ENCODE measurements at places on chromosomes 3 and 15. TPM values are rescaled to one million over a fixed set of nuclear protein-coding genes. Genes with fewer than 3 reads are reported as not detected.

The MCF2L2 gene
- 0.17 TPM for total RNA-seq

The VEPH1 gene
- 0.65 TPM for total RNA-seq

The CD80 gene
- 1.0 TPM for total RNA-seq

The TMEM212 gene
- not detected for total RNA-seq

- H3K27me3 ChIP-seq, result no peaks in the 10 kb centered on the region
- H3K27ac ChIP-seq, result no peak overlapping the region
- H3K4me1 ChIP-seq, result no peaks in the 10 kb centered on the region
- H3K36me3 ChIP-seq, result peaks cover 5% of the 10 kb centered on the region
- H3K4me3 ChIP-seq, result no peak overlapping the region
Observed at GRCh38 chr15:40787344-40787841, 17.6 kb downstream of the C15orf62 start.

- no peaks in the 10 kb centered on the region for H3K36me3 ChIP-seq
- peaks cover 14% of the 10 kb centered on the region for H3K27me3 ChIP-seq
- no peak for DNase-seq
- no peak overlapping the region for H3K4me3 ChIP-seq
- no peaks in the 10 kb centered on the region for H3K4me1 ChIP-seq
Observed at GRCh38 chr15:78616506-78616905, 4.3 kb downstream of the CHRNA3 start.

DNA sequence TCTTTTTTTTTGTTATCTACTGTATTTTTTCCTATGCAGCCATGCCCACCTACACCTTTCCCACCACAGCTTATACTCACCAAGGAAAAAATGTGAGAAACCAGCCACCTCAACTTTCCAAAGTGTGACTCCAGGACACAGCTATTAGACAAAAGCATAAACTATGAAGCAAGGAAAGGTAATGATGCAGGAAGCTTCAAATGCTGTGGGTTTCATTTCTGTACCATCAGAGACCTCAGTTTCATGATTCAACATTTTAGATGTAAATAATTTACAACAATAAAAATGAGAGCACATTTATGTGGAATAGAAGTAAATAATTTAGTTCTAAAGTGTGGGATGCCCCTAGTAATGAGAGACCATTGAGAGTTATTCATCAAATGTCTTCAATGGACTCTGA, 115.1 kb downstream of the CDIN1 start:
- no peak overlapping the region for H3K27ac ChIP-seq
- H3K36me3 ChIP-seq, result no peaks in the 10 kb centered on the region
- no peak overlapping the region for H3K4me3 ChIP-seq
- no peaks in the 10 kb centered on the region for H3K4me1 ChIP-seq
- H3K27me3 ChIP-seq, result no peaks in the 10 kb centered on the region

- H3K4me3 ChIP-seq, result no peak overlapping the region
- H3K27me3 ChIP-seq, result no peaks in the 10 kb centered on the region
- H3K27ac ChIP-seq, result no peak overlapping the region
- no peaks in the 10 kb centered on the region for H3K36me3 ChIP-seq
Observed at GRCh38 chr15:59918994-59919951, 84.8 kb upstream of the FOXB1 start.

- peak overlapping the region; percentile 92 for H3K4me3 ChIP-seq
- H3K27me3 ChIP-seq, result no peaks in the 10 kb centered on the region
- H3K27ac ChIP-seq, result peak overlapping the region; percentile 94
- H3K36me3 ChIP-seq, result no peaks in the 10 kb centered on the region
- H3K4me1 ChIP-seq, result peaks cover 28% of the 10 kb centered on the region
Observed at GRCh38 chr15:96331144-96331944, 844 bp downstream of the NR2F2 start.

- H3K4me1 ChIP-seq, result no peaks in the 10 kb centered on the region
- no peaks in the 10 kb centered on the region for H3K27me3 ChIP-seq
- no peak overlapping the region for H3K4me3 ChIP-seq
Observed at GRCh38 chr15:70222606-70223005, 124.9 kb upstream of the TLE3 start.

- no peaks in the 10 kb centered on the region for H3K27me3 ChIP-seq
- H3K4me1 ChIP-seq, result peaks cover 2% of the 10 kb centered on the region
- H3K36me3 ChIP-seq, result peaks cover 32% of the 10 kb centered on the region
- H3K27ac ChIP-seq, result no peak overlapping the region
- DNase-seq, result no peak
Observed at GRCh38 chr3:142315083-142315482, 89.7 kb upstream of the GK5 start.

DNA sequence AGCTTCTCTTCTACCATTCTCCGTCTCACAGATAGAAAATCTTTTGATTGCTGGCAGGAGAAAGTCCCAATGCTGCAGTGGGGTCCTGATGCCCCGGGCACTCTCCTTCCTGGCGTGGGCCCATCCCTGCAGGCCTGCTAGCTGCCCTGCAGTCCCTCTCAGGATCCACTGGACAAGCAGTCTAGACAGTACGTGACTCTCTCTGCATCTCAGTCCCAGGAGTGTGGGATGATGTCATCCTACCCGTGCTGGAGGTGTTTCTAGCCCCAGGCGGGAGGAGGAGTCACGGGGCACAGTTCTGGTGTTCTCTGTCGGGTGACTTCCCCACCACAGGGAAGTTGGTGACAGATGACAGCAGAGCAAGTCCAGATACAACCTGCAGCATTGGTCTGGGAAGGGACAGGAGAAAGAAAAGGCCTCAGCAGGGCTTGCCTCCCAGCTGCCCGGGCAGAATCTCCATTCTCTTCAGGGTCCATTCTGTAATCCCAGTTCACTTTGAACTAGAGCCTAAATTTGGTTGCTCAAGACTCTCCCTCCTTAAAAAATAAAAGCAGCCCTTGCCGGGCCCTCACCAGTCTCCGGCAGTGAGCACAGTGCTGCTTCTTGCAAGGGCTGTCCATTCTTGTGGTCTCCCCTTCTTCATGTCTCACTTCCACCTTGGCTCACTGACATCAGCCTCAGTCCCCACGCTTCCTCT, 30.6 kb downstream of the SLC28A1 start:
- H3K27ac ChIP-seq, result peak overlapping the region; percentile 22
- H3K4me1 ChIP-seq, result peaks cover 17% of the 10 kb centered on the region
- H3K27me3 ChIP-seq, result no peaks in the 10 kb centered on the region
- peaks cover 2% of the 10 kb centered on the region for H3K36me3 ChIP-seq
- no peak overlapping the region for H3K4me3 ChIP-seq

- H3K27ac ChIP-seq, result no peak overlapping the region
- H3K27me3 ChIP-seq, result no peaks in the 10 kb centered on the region
- H3K4me1 ChIP-seq, result peaks cover 4% of the 10 kb centered on the region
- peak overlapping the region; percentile 74 for H3K4me3 ChIP-seq
- DNase-seq, result no peak
Observed at GRCh38 chr3:48186631-48187300, 1.5 kb downstream of the CDC25A start.

GRCh38 chr3:138941259-138941885, 5.6 kb downstream of the FOXL2 start:
- peaks cover 30% of the 10 kb centered on the region for H3K4me1 ChIP-seq
- peak; percentile 62 for DNase-seq
- H3K27me3 ChIP-seq, result peaks cover 18% of the 10 kb centered on the region

DNA sequence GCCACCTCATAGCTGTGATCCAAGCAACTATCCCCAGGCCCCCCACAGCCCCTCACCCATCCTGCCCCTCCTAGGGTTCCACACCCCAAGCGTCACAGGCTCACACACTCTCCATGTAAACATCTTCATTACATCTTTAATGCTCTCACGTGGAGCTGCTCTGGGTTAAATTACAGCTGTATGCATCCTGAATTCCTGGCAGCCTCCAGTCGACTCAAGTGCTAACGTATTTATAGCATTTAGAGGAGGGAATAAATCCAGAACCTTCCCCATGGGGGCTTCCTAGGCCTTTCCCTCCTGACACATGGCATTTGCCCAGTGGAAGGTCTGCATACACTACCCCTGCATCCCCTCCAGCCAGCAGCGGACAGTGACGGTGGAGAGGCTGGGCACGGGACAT, 9.6 kb downstream of the C3orf18 start:
- no peaks in the 10 kb centered on the region for H3K27me3 ChIP-seq
- no peak for DNase-seq
- no peak overlapping the region for H3K4me3 ChIP-seq
- H3K4me1 ChIP-seq, result peaks cover 2% of the 10 kb centered on the region
- no peaks in the 10 kb centered on the region for H3K36me3 ChIP-seq

- DNase-seq, result no peak
- no peaks in the 10 kb centered on the region for H3K36me3 ChIP-seq
- H3K4me3 ChIP-seq, result no peak overlapping the region
- H3K27ac ChIP-seq, result no peak overlapping the region
- no peaks in the 10 kb centered on the region for H3K27me3 ChIP-seq
- H3K4me1 ChIP-seq, result no peaks in the 10 kb centered on the region
Observed at GRCh38 chr15:76449455-76449854, 112.9 kb downstream of the ISL2 start.

DNA sequence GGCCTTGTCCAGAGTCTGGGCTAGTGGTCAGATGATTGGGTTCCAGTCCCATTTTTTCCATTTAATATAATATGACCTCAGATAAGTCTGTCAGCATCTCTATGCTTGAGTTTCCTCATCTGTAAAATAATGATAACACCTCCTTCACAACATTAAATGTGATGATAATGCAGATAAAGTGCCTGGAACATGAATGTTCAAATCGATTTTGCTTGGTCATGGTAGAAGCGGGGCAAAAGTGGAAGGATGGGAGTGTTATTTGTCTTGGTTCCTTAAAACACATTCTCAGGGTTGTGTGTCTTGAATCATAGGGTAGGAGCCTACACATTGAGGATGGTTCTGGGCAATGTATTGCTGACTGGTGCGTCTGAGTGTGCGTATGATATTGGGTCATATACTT, 16.9 kb downstream of the ARIH2 start:
- H3K27me3 ChIP-seq, result no peaks in the 10 kb centered on the region
- H3K4me3 ChIP-seq, result no peak overlapping the region
- H3K27ac ChIP-seq, result no peak overlapping the region
- no peak for DNase-seq
- H3K36me3 ChIP-seq, result no peaks in the 10 kb centered on the region

- H3K27me3 ChIP-seq, result no peaks in the 10 kb centered on the region
- peaks cover 5% of the 10 kb centered on the region for H3K4me1 ChIP-seq
- H3K36me3 ChIP-seq, result peaks cover 4% of the 10 kb centered on the region
- no peak for DNase-seq
- H3K27ac ChIP-seq, result peak overlapping the region; percentile 95
- H3K4me3 ChIP-seq, result peak overlapping the region; percentile 75
Observed at GRCh38 chr3:50293079-50293801, 1.0 kb upstream of the IFRD2 start.

DNA sequence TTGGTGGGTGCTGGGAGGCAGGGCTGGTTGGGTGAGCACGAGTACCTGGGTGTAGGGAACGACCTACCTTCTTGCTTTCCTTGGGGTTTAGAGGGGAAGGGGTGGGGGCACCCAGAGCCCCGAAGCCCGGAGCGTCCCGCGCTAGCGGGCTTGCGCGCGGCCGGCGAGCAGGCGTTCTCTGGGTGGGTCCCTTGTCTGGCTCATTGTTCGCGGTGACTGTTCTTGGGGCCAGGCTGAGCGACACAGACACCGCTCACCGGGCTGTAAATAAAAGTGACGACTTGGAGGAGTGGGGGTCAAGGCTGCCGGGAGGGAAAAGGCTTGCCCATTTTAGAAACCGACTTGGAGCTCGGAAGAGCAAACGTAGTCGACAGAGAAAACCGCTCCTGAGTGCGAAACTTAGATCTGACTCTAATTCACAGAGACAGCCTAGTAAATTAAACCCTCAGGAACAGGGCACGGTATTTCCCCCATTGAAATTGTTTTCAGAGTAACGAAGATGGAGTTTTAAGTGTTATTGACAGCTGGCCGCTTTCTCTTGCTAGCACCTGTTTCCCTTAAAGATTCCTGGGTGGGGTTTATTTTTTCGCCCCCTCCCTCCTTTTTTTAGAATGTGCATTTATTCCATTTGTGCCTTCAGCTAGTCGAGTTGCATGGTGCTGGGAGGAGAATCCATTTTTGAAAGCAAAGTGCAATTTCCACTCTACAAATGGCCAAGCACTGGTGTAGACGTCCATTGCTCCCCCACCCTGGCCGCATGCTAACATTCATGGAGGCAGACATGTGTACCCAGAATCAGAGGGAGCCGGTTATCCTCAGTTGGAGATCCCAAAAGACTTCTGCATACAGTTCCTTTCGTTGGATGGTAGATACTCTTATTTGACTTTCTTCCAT, 532.1 kb upstream of the SEMA6D start:
- peaks cover 3% of the 10 kb centered on the region for H3K27me3 ChIP-seq
- H3K36me3 ChIP-seq, result no peaks in the 10 kb centered on the region
- no peak overlapping the region for H3K27ac ChIP-seq
- DNase-seq, result no peak
- peak overlapping the region; percentile 76 for H3K4me3 ChIP-seq

DNA sequence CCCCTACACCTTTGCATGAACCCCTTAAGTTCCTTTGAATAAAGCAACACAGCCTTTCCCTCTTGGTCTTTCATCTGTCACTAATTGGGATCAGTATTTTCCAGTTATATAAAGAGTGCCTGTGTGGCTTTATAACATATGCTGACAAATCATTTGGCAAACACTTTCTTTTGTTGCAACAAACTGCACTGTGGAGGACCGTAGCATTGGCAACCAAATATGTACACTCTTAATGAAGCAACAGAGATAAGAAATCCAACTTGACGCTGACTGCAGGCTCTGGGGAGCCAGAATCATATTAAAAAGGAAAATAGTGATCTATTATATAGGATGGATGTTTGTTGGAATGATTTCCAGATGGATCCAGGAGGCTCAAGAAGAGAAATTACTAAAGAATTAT, 120.1 kb upstream of the PRICKLE2 start:
- H3K4me1 ChIP-seq, result no peaks in the 10 kb centered on the region
- no peak for DNase-seq
- no peak overlapping the region for H3K4me3 ChIP-seq

DNA sequence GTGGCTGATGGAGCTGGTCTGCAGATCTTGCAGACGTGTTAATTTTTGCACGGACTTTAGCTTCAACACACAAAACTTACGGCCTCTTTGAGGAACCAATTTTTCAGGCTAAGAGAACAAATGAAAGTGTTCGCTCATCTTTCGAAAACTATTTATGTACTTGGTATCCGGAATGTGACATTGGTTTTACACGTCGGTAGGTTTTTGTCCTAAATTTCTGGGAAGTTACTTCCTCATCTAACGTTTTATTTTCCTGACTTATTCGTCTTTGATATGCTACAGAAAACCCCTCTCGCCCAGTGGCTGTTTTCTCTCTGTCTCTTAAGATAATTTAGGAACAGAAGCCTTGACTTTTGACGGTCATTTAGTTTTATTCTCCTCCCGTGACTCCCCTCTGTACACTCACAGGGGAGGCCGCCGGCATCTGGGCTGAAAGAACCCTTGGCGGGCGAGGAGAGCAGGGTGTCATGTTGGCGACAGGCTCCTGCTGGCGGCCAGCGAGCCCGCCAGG, 834 bp upstream of the GREM1 start:
- peaks cover 22% of the 10 kb centered on the region for H3K4me1 ChIP-seq
- no peak overlapping the region for H3K27ac ChIP-seq
- no peak overlapping the region for H3K4me3 ChIP-seq
- DNase-seq, result no peak

DNA sequence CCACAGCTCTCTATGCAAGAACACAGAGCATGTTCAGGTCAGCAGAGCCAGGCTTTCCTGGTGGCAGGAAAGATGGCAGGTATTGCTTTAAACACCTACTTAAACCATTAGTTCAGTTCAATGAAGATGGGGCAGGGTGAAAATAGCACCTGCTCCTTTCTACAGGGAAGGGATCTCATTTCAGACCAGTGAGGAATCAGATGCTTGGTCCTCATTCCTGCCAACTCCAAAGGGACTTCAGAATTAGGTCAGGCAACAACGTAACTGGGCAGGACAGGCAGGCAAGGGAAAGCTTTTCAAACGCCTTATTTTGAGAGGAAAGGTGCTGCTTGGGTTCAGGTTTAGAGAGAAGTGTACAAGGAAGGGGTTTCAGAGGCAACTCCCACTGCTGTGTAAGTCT, 12.6 kb upstream of the RPS17 start:
- DNase-seq, result no peak
- H3K27me3 ChIP-seq, result no peaks in the 10 kb centered on the region
- no peak overlapping the region for H3K27ac ChIP-seq
